Glomerular endothelial cell (primary cell): ENCODE measurements at places on chromosomes 13 and 19. TPM values are rescaled to one million over a fixed set of nuclear protein-coding genes. Genes with fewer than 3 reads are reported as not detected.

Gene ATP12A
- not detected in 2 replicates for total RNA-seq

DNA sequence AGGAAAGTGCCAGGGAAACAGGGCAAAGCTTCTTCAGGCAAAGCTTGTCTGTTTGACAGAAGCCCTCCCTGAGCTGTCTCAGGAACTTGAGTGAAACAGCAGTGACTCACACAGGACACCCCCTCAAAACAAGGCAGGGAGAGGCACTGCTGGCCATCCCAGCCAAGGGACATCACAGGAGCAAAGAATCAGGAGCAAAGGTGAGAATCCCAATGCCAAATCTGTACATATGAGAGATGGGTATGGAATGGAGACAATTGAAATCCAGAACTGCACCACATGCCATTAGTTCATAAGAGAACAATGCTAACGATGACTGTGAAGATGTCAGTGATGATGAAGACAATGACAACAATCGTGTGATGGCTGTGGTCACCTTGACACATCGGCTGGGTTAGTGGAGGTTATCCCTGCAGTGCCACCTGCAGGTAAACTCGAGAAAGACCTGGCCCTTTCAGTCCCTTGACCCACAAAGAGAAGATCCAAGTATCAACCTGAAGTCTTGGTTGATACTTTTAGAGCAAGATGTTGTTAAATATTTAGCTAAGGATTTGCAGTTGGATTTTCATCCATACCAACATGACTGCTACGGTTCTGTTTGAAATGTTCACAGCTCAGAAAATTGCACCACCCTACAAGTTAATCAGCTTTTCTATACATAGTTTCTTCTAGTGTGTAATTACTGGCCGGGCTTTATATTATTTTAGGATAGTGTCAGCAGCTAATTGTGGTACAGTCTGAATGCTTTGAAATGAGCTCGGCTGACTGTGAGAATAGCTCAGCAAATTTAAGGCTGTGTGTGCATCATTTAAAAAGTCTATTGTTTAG, 42.0 kb upstream of the IPO5 start:
- DNase-seq = no peak

DNA sequence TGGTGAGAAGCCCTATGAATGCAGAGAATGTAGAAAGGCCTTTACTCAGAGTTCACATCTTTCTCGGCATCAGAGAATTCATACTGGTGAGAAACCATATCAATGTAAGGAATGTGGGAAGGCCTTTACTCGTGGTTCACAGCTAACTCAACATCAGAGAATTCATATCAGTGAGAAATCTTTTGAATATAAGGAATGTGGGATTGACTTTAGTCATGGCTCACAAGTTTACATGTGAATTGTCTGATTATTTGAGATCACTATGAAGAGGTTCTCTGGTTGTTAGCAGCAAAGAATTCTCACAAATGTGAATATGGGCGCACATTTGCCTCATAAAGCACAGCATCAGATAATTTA, 43.7 kb downstream of the ZNF585A start:
- DNase-seq = no peak

DNA sequence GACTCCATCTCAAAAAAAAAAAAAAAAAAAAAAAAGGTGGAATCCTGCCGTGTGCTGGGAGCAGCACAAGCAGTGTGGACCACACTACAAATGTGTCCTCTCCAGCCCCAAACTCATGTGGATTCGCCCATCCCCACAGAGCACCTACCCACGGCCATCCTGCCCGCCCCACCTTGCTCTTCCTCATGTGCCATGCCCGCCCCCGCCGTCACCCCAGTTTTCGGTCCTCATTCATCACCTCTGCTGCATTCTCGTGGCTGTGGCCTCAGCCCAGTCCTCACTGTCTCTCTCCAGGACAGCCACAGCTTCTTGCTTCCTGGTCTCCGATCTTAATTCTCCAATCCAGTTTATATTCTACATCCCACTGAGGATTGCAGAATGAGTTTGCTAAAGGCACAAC, 80.0 kb upstream of the TM9SF2 start:
- DNase-seq = no peak

Gene NALCN
- 2.3 and 2.5 TPM in 2 replicates for total RNA-seq

GRCh38 chr19:33472226-33472625, 49.4 kb downstream of the PEPD start:
- no peak for DNase-seq

Gene YJU2
- 21.8 and 23.9 TPM in 2 replicates for total RNA-seq

Gene OR7C1
- not detected in 2 replicates for total RNA-seq
